ENCODE measurements at places on chromosomes 11 and 22.
A peak's percentile ranks its signal among the peaks of the same experiment; 100 is the strongest.

DNA sequence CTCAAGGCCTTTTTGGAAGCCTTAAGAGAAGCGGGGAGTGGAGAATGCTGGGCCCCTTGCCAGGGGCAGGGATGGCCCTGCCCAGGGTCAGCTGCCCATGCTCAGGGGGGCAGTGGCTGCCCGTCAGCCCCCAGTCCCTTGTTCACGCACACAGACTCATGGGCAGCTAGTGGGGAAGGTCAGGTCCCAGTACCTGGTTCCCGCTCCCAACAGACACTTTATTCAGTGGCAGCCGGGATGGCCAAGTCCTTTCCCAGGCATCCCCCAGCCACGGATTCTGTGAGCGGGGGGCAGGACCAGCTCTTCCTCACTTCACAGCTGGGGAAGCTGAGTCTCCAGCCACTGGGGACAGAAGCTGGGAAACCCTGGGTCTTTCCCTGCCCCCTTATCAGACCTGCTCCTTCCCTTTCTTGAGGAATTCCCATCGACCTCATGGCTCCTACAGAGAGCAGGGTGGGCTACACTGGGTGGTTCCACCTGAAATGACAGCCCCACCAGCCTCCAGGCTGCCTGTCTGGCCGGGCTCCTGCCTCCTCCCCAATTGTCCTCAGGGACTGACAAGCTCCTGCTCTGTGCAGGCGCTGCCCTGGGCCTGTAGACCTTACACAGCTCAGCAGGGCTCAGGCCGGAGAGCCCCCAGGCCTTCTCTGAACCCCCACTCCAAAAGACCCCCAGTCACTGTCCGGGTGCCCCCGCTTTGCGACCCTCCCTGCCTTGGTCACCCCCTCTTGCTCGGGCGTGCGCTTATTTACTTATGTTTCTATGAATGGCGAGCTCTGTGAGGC is 61.0 kb upstream of the FGF3 start:
- peak; percentile 73 for DNase-seq

- DNase-seq: no peak
These were observed 27.6 kb downstream of the TENM4 start for GRCh38 chr11:79413268-79413667.

DNA sequence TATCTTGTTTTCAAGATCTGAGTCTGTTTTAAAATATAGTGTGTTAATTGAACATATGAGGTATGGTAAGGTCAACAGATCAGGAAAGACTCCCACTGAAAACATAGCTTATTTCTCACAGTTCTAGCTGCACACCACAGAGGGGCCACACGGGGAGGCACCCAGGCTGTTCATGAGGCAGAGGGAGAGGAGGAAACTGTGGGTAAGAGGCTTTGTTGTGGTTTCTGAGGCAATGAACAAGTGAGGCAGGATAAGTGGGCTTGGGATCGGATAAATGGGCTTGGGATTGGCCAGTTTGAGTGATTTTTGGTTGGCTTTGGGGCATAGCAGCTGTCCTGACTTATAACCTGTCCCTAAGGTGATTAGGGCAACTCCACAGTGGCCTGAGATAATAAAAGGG is 242.1 kb downstream of the LUZP2 start:
- DNase-seq: no peak

DNA sequence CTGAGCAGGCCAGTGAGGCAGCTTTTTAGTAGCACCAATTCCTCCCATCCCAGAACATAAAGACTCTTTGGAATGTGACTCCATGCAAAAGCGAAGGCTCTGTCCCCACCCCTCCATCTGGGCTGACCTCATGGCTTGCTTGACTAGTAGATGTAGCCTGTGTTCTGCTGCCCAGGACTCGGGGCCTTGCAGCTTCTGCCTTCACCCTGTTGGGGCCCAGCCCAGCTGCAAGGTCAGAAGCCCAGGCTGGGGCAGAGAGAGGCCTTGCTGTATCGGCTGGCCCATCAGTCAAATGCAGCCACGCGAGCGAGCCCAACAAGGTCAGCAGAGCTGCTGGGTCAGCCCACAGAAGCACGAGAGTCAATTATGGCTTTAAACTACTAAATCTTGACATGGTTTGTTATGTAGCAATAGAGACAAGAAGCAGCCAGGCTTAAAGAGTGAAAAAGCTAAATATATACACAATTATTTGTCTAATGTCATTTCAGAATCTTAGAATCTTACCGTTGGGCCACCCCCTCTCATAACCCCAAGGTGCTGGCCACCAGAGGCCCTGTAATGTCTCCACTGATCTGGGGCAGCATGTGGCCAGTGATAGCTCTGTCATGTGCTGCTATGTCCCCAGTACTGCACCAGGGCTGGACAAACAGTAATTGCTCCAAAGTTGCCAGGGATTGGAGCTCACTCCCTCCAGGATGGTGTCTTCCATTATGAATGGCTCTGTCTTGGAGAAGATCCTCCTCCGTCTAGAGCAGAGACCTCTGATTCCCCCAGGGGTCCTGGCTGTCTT is 10.4 kb upstream of the WNT11 start:
- DNase-seq: peak; percentile 90

DNA sequence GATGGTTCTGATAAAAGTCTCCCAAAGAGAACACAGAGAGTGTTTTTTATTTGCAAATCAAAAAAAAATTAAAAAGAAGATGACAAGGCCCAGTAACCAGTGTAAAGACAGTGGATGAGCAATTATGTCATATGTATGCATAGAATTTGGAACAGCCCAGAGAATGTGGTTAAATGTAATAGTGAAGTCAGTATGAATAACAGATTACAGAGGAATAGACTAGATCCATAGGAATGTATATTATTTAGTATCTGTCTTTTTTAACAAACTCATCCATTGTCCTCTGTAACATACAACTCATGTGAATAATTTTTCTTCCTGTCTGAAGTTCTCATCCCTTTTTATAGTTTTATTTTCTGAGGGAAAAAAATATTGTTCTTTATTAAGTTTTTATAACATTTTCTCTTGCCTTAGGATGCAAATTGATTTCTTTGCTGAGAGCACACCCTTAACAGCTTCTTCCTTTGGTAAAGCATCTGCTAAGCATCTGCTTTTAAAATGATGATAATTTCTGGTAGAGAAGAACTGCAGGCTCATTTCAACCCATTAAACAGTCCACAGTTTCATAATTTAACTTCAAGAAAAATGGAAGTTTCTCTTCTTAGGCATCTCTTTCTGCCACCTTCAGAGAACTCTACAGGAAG is 266.5 kb upstream of the MTNR1B start:
- DNase-seq: no peak

GRCh38 chr22:50314455-50315288 is 7.2 kb upstream of the PLXNB2 start:
- DNase-seq: peak; percentile 87

GRCh38 chr11:87536565-87536964 is 498.8 kb downstream of the TMEM135 start:
- no peak for DNase-seq

- DNase-seq: no peak
These were observed 67.7 kb downstream of the FDX1 start for GRCh38 chr11:110497231-110497978.

DNA sequence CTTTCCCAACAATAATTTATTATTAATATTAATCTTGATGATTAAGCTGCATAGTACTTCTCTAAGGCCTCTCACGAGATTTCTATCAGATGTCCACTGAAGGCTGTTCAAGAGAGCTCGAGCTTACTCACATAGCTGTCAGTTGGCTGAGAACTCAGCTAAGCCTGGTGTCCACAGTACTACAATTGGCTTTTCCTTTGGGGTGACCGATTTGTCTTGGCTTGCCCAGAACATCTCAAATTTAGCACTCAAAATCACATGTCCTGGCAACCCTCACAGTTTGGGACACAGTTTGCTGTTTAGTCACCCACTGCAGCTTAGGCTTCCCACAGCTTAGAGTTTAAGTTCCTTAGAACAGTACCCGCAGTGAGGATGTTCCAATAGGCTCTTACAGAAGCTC is 96.5 kb downstream of the LUZP2 start:
- no peak for DNase-seq

- no peak for DNase-seq
These were observed 33.6 kb downstream of the MAP6 start for GRCh38 chr11:75635066-75635862.

GRCh38 chr11:2325719-2326118 is 23.9 kb downstream of the TSPAN32 start:
- DNase-seq: no peak

DNA sequence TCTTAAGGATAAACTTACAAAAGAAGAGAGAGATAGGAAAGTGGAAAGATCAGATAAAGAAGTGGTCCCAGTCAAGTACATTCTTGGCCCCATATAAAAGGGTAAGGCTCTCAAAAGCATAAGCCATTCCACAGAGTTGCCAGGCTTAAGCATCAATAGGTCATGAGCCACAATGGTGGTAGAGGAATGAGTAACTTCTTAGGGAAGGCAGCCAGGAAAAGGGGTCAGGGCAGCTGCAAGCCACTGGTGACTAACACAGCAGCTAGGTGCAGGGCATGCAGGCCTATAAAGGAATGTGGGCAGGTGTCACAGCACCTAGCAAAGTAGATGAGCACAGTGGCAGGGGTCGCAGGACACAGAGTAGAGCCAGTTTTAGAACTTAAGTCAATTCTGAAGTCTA is 302.6 kb upstream of the FAT3 start:
- DNase-seq: no peak

DNA sequence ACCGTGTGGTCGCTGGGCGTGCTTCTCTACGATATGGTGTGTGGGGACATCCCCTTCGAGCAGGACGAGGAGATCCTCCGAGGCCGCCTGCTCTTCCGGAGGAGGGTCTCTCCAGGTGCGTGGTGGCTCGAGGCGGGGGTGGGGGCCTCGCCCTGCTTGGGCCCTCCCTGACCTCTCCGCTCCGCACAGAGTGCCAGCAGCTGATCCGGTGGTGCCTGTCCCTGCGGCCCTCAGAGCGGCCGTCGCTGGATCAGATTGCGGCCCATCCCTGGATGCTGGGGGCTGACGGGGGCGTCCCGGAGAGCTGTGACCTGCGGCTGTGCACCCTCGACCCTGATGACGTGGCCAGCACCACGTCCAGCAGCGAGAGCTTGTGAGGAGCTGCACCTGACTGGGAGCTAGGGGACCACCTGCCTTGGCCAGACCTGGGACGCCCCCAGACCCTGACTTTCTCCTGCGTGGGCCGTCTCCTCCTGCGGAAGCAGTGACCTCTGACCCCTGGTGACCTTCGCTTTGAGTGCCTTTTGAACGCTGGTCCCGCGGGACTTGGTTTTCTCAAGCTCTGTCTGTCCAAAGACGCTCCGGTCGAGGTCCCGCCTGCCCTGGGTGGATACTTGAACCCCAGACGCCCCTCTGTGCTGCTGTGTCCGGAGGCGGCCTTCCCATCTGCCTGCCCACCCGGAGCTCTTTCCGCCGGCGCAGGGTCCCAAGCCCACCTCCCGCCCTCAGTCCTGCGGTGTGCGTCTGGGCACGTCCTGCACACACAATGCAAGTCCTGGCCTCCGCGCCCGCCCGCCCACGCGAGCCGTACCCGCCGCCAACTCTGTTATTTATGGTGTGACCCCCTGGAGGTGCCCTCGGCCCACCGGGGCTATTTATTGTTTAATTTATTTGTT is 2.4 kb downstream of the PIM3 start:
- peak; percentile 93 for DNase-seq

- no peak for DNase-seq
These were observed 20.4 kb downstream of the P2RX3 start for GRCh38 chr11:57358543-57358961.

DNA sequence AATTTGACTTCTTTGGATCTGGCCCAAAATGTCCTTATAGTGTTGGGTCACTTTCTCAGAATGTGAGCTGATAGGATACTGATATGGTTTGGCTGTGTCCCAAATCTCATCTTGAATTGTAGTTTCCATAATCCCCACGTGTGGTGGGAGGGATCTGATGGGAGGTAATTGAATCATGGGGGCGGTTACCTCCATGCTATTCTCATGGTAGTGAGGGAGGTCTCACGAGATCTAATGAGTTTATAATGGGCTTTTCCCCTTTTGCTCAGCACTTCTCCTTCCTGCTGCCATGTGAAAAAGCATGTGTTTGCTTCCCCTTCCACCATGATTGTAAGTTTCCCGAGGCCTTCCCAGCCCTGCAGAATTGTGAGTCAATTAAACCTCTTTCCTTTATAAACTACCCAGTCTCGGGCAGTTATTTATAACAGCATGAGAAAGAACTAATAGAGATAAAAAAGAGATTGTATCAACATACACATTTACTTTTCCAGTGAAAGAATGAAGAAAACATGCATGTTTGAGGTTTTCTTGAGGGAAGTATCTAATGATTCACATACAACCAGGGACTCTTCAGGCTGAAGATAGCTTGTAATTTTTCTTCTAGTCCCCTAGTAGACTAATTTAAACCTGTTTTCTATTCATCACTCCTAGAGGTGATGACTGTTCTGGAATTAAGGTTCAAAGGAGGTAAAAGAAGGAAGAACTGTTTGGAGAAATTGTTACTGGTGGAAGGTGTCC is 17.3 kb upstream of the CSTF3 start:
- no peak for DNase-seq

- DNase-seq: no peak
These were observed 1.6 kb upstream of the IFITM1 start for GRCh38 chr11:312092-312816.

DNA sequence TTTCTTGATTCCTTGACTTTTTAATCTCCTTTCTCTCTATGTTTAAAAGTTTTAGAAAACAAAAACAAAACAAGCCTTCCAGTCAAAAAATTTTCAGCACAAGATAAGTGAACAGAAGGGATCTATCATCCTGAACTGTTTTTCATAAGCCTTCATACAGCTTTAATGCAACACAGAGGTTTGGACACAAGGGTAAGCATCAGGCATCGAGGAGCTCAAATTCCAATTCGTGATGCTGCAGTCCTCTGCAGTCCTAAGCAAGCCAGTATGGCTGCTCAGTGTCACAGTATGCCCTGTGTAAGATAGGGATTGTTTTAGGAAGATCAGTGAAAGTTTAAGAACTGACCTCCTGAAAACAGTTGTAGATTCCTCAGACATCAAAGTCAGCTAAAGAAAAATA is 740.9 kb downstream of the NTM start:
- DNase-seq: no peak

- peak; percentile 34 for DNase-seq
These were observed 13.1 kb downstream of the USP2 start for GRCh38 chr11:119368121-119369034.

- no peak for DNase-seq
These were observed 64.5 kb downstream of the MCM5 start for GRCh38 chr22:35464399-35464798.

GRCh38 chr11:71120471-71120896 is 131.9 kb downstream of the SHANK2 start:
- no peak for DNase-seq

GRCh38 chr11:64356498-64357411 is 2.2 kb upstream of the RPS6KA4 start:
- DNase-seq: peak; percentile 93

- no peak for DNase-seq
These were observed 182.7 kb downstream of the BLID start for GRCh38 chr11:121933294-121933693.

- DNase-seq: peak; percentile 61
These were observed 30.6 kb downstream of the ARVCF start for GRCh38 chr22:19986011-19986409.

GRCh38 chr22:17159504-17159951 is 451 bp upstream of the HDHD5 start:
- DNase-seq: no peak
